Activated effector memory CD4-positive, alpha-beta T cell treated with anti-CD3 and anti-CD28 coated beads, Interleukin-2, amount 50 U/mL, for 16 hours (primary cell): ENCODE measurements at places on chromosomes 12 and 14.

GRCh38 chr12:100720016-100720654, 74.4 kb upstream of the ANO4 start:
- DNase-seq: no peak

- DNase-seq: no peak
Observed at GRCh38 chr14:60106339-60106738, 14.6 kb downstream of the PCNX4 start.

- DNase-seq: no peak
Observed at GRCh38 chr12:100716945-100717732, 77.4 kb upstream of the ANO4 start.

DNA sequence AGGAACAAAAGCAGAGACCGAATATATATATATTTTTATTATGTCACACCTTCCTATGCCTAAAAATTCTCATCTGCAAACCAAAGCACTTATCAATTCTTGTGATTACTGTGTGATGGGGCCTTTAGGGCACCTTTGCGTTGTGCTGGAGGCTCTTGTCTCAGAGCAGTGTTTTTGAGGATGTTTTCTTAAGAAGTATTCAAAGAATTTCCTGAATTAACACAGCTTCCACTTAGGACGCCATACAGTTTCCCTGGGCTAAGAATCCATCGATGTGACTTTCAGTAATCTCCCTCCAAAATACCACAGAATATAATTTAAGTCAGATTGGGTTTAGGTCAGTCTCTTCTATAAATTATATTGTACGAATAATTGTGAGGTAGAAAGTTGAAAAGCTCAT, 22.0 kb upstream of the HIF1A start:
- DNase-seq: no peak

GRCh38 chr14:96078625-96079016, 39.5 kb downstream of the C14orf132 start:
- DNase-seq: no peak

- no peak for DNase-seq
Observed at GRCh38 chr12:95762123-95762785, 28.3 kb downstream of the NTN4 start.

- no peak for DNase-seq
Observed at GRCh38 chr12:112517730-112518364, 99.1 kb downstream of the PTPN11 start.

DNA sequence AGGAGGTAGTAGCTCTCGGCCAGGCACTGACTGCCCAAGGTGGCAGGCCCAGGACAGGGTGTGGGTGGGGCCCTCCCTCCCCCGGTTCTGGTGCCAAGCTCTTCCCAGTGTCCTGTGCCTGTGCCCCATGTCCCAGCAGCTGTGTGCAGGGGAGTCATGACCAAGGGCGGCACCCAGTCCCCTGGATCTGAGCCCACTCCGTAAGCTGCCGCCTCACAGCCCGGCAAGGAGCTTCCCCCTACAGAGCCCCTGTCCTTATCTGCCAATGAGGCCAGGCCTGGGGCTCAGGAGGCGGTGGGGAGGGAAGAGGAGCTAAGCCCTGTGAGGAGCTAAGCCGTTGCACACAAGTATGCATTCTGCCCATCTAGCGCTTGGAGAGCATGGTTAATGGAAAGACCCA, 5.6 kb upstream of the C14orf180 start:
- DNase-seq: no peak

DNA sequence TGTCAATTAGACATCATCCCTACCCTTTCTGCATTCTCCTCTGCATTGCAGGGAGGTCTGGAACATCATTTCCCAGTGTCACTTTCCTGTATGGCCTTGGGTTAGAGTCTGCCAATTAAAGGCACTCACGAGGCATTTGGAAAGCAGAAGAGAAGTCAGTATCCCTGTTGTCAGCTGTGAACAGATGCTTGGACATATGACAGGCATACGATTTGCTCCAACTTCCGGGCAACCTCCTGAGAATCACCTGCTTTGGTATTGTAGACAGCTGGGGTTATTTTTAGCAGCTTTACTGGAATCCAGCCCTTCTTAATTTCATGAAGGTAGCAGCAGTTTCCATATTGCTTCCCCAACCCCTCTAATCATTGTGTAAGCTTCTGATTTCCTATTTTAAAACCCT, 88.7 kb upstream of the DHRS4 start:
- no peak for DNase-seq

DNA sequence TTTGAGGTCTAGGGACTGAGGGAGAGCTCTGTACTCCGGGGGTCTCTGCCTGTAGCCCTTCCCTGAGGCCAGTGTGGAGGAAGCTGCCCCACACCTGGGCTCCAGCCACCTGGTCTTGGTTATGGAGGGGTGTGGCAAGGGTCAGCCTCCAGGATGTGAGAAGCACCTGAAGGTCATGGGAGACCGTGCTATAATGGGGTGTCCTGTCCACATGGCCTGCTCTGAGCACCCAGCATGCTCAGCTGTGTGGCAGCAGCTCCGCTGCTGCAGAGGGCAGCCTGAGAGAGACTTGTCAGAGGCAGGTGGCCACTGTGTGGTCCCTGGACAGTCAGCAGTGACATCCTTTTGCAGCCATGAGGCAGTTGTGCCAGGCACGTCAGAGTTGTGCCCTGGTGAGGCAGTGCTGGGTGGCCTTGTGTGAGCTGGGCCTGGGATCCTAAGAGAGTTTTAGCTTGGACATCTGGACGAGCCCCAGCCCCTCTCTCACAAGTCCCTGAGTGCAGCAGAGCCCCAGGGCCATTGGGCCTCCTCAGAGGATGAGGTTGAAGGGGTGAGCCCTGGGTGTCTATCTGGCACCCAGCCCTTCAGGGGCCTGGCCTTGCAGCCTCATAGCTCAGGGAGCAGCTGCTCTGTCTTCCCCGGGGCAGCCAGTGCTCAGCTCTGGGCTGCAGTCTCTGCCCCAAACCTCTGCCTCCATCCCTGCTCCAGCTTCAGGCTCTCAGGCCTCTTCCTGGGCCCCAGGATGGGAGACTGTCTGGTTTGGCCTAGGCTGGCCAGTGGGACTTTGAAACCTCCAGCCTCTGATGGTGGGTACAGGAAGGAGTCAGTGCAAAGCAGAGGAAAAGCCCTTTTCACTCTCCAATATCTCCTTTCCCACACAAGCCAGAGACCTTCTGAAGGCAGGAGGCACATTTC, 7.4 kb upstream of the ATG101 start:
- DNase-seq: no peak

- DNase-seq: no peak
Observed at GRCh38 chr12:30599608-30600007, 96.1 kb downstream of the IPO8 start.

GRCh38 chr12:46124132-46124847, 133.9 kb upstream of the SCAF11 start:
- DNase-seq: no peak

DNA sequence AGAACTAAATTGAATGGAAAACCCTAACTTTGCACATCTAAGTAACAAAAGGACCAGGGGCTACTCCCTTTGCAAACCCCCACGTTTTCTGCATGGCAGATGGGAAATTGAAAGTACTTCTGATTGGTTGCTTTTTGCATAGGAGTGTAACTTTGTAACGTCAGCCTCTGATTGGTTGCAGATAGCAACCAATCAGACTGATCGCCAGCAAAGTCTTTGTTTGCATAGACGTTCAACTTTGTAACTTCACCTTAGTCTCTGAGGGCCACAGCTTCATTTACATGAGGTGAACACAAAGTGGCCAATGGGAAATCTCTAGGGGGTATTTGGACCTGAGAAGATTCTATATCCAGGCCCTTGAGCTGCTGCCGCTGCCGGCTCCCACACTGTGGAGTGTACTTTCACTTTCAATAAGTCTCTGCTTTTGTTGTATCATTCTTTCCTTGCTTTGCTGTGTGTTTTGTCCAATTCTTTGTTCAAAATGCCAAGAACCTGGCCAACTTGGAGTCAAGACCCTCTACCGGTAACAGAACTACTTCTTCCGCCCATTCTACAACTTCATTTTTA, 102.5 kb upstream of the PRICKLE1 start:
- no peak for DNase-seq

DNA sequence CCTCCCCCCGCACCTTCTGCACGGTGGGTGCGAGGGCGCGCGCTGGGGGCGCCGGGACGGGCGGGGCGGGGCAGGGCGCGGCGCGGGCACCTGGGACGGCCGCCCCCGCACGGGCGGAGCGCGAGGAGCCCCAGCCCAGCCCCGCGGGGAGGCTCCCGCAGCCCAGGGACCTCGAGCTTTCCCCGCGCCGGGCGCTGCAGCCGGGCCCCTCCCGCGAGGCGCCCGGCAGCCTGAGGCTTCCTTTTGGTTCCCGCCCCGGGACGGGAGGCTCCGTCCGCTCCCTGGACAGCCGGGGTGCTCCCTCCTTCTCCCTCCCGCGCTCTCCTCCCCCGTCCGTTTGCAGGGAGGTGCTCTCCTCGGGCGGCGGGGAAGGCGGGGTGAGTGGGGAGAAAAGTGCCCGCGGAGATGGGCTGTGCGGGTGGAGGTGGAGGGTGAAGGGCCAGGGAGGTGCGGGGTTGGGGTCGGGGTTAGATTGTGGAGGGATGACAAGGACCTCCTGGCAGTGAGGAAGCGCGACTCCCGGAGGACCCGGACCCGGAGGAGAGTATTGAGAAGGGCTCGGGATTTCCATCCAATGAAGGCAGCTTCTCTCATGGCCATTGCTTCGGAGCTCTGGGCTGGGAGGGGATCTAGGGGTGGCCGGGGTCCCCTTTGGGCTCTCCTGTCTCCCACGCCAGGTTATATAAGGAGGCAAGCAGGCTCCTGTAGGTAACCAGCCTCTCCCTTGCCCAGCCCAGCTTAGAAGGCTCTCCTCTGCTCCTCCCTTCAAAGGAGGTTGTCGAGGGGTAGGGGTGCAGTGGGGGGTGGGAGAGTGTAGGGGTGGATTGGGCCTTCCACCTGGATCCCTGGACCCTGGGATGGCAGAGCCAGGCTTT, 645 bp downstream of the JDP2 start:
- no peak for DNase-seq

- DNase-seq: no peak
Observed at GRCh38 chr14:101290611-101291010, 270.7 kb upstream of the DIO3 start.

- DNase-seq: no peak
Observed at GRCh38 chr12:3091382-3092241, 14.4 kb downstream of the TSPAN9 start.

- no peak for DNase-seq
Observed at GRCh38 chr12:2477009-2477766, 317.6 kb upstream of the FKBP4 start.

GRCh38 chr12:38056701-38057689, 259.6 kb upstream of the ALG10B start:
- no peak for DNase-seq

DNA sequence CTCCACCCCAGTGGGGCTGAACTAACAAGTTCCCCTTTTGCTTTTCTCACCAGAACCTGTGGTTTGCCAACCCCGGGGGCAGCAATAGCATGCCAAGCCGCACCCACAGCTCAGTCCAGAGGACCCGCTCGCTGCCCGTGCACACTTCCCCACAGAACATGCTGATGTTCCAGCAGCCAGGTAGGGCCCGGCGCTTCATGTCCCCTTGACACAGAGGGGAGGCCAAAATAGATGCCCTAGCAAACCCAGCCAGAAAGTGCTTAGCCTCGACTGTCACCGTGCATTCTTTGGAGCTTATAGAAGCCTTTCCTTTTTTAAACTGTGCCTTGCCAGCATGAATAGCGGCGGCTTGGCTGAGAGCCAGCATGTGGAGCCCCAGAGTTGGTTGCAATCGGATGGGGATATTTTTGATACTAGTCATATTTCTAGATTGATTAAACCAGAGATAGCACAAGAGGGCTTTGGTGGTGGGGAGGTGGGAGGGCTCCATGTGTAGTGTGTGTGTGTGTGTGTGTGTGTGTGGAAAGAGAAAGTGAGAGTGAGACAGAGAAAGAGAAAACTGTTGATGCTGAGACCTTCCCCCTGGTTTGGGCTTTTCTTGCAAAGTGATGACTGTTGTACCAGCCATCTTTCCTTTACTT, 126.1 kb downstream of the GCH1 start:
- DNase-seq: peak; percentile 85

DNA sequence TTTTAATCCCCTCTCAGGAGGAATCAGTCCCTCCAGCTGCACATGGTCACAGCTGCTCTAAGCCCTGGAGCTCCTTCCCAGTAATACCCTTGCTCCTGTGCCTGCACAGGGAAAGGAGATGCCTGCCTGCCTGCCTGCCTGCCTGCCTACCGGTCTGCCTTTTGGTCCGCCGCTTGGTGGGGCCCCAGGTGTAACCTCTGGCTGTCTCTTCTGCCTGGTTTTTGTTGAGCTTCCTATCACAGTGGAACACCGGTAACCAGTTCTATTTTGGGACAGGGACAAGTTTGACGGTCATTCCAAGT, 99.8 kb downstream of the DAD1 start:
- no peak for DNase-seq

GRCh38 chr14:37617864-37618365, 22.5 kb downstream of the TTC6 start:
- no peak for DNase-seq

GRCh38 chr12:90166671-90167070, 458.0 kb upstream of the ATP2B1 start:
- no peak for DNase-seq

DNA sequence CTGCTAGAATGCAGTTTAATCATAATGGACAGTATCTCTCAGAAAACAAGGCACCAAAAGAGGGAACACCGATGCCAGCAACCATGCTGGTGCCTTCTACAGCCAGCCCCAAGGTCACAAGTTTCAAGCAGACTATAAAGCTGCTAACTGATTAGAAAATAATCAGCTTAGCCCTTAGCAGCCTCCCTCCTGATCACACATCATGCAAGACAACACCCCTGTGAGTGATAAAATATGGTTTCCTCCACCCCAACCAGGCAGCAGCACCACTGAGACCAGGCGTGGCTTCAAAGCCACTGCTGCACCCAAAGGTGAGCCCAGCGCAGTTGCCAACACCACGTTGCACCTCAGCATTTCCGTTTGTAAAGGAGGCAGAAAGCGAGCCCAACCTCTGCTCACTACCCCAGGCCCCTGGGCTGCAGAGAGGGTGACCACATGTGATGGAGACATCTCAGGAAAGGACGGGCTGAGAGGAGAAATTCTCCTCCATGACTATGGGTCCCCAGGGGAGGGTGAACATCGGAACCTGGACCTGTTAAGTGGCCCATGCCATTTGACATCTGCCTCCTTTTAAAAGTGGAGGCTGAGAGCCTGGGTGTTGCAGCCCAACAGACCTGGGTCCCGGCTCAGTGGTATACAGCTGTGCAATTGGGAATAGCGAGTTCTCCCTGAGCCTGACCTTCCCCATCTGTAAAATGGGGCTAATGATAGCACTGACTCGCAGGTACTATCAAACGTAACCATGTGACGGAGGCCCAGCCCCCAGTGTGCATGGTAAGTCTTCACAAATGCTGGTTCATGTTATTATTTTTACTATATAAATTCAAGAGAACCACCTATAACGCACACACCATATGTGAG, 11.5 kb downstream of the ZFP36L1 start:
- peak; percentile 86 for DNase-seq

- DNase-seq: no peak
Observed at GRCh38 chr14:65478596-65478995, 66.1 kb downstream of the FUT8 start.

DNA sequence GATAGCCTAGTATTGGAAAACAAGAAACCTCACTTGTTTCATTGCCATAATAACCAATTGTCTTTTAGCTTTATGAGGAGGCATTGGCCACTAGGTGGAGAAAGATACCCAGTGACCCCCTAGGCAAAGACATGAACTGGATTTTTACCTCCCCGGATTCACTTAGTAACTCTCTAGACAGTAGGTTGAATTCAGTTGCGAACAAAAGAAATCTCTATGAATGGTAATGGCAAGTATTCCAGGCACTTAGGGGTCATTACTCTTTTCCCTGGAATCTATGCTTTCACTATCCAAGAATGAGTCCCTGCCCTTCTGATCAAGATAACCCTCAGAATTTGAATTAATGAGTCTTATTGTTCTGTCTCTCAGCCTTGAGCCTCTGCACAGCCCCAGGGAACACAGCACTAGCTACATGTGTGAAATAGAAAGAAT, 29.5 kb upstream of the RHOJ start:
- no peak for DNase-seq
